ENCODE measurements at places on chromosomes 6 and 20.

GRCh38 chr6:41059556-41059955 is 6.6 kb downstream of the APOBEC2 start:
- no peak for DNase-seq

DNA sequence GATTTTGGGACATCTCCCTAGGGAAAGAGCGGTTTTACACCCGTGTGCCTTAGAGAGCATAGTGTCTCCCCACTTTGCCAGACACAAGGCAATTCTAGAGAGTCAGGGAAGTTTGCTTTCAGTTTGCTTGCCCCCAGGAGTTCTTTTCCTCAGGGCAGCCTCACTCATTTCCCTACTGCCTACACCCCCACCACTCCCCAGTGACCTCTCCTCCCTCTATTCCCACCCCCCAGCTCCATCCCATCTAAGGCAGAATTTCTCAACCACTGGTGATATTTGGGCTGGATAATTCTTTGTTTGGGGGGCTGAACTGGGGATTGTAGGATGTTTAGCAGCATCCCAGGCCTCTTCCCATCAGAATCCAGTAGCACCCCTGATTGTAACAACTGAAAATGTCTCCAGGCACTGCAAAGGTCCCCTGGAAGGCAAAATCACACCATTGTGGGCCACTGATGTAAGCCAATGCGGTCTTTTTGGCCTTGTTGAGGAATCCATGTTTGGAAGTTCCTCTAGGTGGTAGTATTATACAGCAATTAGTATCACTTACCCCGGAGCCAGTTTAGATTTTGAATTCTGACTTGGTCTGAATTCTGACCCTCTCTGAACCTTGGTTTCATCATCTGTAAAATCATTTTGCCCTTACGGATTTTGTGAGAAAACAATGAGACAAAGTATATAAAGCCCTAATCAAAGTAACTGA is 1.3 kb downstream of the EPPIN start:
- DNase-seq, result no peak

DNA sequence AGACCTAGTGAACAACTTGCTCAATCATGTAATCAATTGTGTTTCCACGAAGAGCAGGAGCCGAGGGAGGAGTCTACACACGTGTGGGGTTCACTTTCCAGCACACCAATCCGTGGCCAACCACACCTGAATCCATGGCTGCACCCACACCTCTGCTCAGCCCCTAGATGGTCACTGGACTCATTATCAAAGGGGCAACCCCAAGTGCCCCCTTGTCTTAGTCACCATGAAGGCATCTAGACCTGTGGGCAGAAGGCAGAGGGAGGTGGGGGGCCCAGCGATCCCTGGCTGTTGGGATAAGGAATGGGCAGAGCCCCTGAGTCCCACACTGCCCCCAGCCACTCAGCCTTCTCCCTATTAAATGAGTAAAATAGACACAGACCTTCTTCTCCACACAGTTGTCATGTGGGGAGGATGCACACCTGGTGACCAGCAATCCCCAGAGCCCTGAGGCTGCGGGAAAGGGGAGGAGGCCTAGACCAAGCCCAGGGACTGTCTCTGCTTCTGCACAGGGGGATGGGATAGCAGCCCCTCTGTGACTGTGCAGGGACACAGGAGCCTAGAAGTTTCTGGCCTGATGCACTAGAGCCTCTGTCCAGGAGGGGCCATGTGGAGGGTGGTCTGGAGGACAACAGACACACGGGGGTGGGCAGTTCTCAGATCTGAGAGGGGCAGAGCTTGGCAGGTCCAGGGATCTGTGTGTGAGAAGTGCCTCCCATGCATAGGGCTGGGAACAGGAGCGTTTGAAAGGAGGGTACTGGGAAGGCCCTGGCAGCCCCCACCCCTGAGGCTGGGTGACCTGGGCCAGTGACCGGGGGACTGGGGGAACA is 1.9 kb upstream of the RAET1L start:
- DNase-seq, result no peak

DNA sequence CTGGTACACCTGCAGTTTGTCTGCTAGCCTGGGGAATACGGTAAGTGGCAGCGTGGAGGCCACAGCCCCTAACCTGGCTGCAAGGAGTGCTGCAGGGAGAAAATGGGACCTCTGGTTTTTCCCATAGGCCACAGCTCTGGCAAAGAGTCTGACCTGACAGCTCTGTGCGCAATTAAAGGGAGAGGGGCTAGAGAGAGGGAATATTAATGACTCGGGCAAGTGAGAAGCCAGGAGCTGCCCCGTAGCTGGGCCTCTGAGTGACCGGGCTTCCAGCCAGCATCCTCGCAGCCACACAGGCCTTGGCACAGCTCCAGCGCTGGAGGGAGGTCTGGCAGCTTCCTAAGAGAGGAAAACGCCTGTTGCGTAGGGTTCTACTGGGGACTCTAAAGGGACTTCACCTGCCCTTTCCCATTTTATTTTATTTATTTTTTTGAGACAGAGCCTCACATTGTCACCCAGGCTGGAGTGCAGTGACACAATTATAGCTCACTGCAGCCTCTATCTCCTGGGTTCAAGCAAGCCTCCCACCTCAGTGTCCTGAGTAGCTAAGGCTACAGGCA is 18.2 kb upstream of the OCSTAMP start:
- no peak for DNase-seq

DNA sequence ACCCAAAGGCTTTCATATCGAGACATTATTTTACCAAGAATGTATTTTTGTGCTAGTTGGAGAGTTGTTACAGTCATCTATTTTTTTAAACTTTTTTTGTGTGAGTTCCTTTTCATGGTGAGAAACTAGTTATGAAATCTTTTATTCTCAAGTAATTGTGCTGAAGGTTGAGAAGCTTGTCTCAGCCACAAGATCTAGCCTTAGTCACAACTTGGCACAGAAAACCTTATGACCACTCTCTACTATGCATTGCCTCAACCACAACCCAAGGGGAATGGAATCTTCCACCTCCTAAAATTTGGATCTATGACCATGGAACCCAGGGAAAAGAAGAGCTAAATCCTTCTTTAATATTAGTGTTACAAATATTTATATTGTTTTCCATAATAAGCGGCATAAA is 58.5 kb downstream of the HS3ST5 start:
- no peak for DNase-seq

DNA sequence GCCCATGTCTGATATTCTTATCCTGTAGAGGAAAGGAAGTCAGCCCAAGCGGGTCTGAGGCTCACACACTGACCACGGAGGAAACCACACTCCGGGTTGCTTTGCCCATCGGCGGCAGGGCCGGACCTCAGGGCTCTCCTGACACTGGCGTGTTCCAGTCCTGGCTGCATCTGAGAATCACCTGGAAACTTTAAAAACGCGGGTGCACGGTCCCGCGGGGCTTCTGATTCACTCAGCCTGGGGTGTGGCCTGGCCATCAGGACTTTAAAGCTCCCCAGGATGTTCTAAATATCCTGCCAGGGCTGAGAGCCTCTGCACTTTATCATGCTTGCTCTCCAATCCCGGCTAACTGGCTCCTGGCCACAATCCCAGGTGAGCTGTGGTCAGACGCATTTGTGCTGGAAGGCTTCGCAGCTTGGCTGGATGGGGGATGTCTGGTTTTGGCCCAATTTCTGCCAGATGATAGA is 47.7 kb upstream of the DACT2 start:
- DNase-seq, result no peak

DNA sequence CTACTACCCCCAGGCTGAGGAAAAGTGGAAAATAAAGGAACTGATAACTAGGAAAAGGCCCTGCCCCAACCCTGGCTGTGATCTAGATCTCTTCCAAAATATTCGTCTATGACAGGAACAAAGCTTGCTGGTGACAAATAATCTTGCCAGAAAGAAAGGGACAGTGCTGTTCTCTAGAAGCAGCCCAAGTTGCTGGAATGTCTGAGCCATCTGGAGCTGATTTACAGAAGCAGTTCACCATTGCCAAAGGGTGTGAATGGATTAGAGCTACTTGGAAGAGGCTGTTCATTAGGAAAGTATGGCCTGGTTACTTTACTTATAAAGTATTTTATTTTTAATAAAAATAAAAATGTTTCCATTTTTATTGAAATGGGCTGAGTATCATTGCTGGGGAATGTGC is 146.3 kb downstream of the EPM2A start:
- no peak for DNase-seq
